ENCODE measurements at places on chromosomes 2 and 18.

DNA sequence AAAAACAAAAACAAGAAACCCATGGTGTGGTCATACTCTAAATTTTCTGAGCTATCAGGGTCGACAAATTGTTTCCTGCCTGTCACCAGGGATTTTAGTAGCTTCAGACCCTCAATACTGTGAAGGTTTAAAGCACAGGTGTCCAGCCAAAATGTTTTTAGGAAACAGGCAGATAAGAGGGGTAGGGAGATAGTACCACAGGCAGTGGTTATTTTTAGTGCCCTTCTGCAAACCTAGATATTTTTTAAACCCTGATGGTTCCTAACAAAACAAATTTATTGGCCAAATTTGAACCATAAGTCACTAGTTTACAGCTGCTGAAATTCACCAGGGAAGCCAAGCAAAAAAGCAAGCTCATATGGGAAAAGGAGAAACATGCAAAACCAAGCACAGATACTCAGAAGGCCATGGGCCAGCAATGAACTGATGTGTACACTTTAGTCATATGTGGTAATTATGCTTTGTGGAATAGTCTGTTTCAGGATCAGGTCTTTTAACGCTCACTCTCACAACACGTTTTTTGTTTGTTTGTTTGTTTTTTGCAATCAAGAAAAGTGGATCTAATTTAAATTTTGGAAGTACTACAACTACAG, 156.8 kb upstream of the STK17B start:
- no peak for DNase-seq

GRCh38 chr2:174669336-174669735, 71.7 kb upstream of the WIPF1 start:
- no peak for DNase-seq

- DNase-seq: no peak
Observed at GRCh38 chr2:235848055-235848454, 320.1 kb downstream of the GBX2 start.

- DNase-seq: no peak
Observed at GRCh38 chr2:15780234-15780633, 160.1 kb upstream of the MYCN start.

GRCh38 chr2:189427872-189428271, 13.4 kb upstream of the WDR75 start:
- DNase-seq: no peak

DNA sequence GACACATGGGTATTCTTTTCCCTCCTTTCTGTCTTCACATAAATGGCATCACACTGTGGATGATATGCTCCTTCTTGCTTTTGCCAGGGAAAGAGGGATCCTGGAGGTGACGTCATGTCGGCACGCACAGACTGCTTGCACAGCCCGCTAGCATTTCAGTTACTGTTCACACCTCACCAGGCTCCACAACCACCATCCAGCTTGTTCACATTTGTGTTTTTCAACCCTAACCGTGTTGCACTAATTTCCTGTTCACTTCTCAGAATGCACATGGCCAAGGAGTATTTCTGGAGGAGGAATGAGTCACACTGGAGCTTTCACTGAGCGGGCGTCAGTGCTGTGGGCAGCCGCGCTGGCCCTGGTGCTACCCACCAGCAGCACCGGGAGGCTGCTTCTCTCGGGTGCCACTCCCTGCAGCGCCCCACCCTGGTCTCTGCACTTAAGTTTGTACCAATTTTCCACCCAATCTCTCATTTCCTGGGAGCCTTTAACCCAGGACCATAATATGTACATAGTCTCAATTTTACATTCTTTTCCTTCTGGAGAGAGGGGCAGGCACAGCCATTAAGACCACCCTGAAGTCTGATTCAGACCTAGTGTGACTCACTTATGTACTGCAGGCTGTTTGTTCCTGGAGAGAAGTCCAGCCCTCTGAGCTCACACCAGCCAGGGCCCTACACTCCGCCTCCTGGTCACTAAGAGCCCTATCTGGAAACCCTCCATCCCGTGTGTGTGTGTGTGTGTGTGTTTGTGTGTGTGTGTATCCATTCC, 65.1 kb downstream of the MBP start:
- DNase-seq: peak; percentile 31

- DNase-seq: no peak
Observed at GRCh38 chr2:160015746-160016145, 46.7 kb downstream of the PLA2R1 start.

GRCh38 chr2:111135910-111136297, 15.2 kb downstream of the BCL2L11 start:
- no peak for DNase-seq

DNA sequence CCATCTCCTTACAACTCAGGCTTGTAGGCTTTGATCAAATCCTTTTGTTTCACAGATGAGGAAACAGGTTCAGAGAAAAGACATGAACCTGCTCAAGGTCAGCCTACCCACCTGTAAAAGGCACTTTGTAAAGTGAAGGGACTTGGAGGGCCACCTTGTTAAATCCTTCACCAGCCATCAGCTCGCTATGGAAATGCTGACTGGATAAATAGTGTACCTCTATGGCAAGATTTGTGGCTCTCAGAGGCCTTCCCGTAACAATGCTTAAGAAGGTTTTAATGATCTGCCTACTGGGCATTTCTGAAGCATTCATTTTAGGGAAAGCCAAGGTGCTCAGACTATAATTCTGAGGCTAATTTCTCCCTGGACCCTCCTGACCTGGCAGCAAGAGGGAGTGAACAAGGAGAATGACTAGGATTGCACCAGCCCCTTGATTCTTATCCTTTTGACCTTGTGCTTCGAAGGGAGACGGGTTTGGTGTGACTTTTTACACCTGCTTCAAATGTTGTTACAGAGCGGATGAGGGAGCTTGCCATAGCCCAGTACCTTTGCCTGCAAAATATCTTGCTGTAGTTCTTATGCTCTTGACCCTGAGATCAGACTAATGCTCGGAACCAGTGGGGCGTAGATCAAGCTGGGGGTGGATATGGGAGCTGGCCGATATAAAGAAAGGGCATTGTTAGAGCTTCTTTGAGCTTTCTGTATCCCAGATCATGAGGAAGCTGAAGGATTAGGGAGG, 90.9 kb upstream of the CXCR4 start:
- no peak for DNase-seq

DNA sequence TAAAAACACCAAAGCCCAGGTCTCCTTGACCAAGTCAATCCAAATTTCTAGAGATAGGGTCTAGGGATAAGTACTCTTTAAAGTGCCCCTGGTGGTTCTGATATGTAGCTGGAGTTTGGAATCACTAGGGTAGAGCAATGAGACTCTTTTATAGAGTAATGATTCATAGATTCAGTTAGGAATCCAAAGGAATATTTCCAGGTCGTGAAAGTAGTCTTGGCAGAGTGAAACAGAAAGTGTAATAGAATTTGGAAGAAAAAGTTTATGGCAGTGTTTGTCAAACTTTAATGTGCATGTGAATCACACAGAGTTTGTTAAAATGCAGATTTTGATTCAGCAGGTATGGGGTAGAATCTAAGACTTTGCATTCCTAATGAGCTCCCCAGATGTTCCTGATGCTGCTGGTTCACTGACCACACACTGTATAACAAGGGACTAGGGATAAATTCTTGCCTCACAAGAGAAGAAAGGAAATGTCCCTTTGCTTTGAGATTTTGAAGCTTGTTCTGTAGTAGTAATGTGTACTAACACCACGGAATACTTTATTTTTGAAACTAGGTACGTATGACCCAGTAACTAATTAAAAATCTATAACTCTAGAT, 1.8 kb downstream of the UPP2 start:
- DNase-seq: no peak

- DNase-seq: no peak
Observed at GRCh38 chr2:158266111-158266510, 164.4 kb downstream of the UPP2 start.

- DNase-seq: no peak
Observed at GRCh38 chr2:25383806-25384205, 42.1 kb upstream of the DNMT3A start.

- no peak for DNase-seq
Observed at GRCh38 chr2:222336442-222336841, 37.6 kb upstream of the PAX3 start.

DNA sequence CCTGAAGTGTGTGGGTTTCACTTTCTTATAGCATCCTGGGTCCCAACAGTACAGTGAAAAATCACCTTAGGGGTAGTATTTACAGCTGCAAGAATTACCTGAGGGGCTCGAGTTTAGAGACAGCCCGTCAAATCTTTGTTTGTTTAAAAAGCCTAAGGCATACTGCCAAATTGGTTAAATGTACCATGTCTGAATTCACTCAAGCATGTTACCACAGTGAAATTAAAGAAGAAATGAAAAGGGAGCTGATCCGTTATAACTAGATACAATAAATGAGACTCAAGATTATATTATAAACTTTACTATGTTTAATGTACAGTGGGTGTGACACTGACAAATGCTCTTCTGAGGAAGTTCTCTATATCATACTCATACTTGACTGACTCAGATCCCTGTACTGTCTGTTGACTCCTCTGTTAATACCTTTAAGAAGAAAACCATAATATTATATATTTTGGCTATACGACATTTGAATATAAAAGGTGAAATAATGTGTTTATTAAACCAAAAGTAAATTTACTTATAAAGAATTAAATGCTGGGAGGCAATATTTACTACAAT, 107.3 kb downstream of the TMEFF2 start:
- no peak for DNase-seq

GRCh38 chr2:27489118-27489497, 435 bp downstream of the IFT172 start:
- no peak for DNase-seq

DNA sequence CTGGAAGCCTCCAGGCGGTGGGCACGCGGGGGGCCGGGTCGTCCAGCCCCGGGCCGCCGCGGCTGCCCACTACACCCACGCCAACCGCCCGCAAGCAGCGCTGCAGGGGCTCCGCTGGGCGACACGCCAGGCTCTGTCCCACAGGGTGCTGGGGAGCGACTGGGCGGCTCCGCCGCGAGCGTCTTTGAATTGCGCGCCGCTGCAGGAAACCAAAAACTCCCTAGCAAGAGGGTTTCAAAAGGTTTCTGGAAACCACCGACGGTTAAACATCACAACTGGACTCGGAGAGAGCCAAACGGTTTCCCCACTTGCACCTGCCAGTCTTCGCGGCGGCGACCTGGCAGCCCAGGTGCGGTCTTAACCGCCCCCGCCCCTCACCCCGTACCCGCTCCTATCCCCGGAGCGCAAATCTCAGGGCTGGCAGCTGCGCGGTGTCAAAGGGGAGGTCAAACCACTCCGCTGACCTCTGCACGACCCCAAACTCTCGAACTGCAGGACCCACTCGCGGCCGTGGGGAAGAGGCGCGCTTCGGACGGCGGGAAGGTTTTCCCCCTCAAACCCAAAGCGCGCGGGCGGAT, 1.0 kb downstream of the CXCR4 start:
- DNase-seq: peak; percentile 42

DNA sequence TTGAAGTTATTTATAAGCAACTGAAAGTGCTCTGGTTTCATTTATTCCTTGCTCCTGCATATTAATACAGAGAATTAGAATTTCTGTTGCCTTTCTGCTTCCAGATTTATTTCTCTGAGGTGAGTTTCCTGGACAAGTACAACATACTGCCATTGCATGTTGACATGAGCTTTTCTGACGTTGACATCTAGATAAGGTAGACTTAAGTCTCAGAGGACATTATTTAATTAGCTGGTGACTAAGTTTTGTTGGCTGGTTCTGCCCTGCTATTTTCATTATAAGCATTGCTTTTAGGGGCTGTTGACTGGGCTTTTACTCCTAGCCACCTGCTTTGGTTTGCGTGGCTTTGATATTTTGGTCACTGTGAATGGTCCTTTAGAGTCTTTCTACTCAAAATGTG, 282.9 kb upstream of the SPRED2 start:
- DNase-seq: no peak

DNA sequence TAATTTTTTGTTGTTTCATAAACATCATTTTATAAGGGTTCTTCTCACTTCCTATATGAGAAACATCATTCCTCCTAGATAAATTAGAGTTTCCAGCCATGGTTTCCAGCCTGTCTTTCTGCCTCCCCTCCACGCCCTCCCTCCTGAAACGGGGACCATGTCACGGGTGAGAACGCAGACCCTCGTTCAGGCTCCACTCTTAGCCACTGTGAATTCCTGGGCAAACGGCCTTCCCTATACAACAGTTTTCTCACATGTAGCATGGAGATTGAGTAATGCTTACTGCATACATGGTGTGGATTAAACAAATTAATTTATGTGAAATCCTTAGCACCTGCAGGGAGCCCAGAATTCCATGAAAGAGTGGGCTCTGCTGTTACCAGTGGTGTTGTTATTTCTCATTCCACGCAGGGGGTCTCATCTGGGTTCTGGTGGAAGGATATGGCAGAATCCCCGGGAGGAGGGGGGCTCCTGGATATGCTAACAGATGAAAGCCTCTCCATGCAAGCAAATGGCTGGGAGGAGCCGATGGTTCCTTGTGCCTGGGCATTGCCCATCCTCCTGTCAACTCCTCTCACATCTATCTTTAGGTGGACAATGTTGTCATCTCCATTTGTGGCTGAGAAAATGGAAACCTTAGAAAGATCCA, 54.0 kb upstream of the TWIST2 start:
- no peak for DNase-seq

GRCh38 chr2:219612577-219613286, 14.7 kb upstream of the SLC4A3 start:
- no peak for DNase-seq

- no peak for DNase-seq
Observed at GRCh38 chr2:236866542-236867340, 218.9 kb upstream of the COPS8 start.

- peak; percentile 29 for DNase-seq
Observed at GRCh38 chr2:27441958-27442919, at the start of gene KRTCAP3. Gene KRTCAP3, plus strand, starts transcription at chr2:27442381. Its CDS starts 32 bp downstream, at chr2:27442413.
